Activated CD4-positive, alpha-beta T cell treated with anti-CD3 and anti-CD28 coated beads, Interleukin-2, Interleukin-6, amounts not matched to agents 100 ng/mL and 50 ng/mL, durations not matched to agents 16 hours and 8 hours (primary cell): ENCODE measurements at places on chromosomes 1 and 21.

DNA sequence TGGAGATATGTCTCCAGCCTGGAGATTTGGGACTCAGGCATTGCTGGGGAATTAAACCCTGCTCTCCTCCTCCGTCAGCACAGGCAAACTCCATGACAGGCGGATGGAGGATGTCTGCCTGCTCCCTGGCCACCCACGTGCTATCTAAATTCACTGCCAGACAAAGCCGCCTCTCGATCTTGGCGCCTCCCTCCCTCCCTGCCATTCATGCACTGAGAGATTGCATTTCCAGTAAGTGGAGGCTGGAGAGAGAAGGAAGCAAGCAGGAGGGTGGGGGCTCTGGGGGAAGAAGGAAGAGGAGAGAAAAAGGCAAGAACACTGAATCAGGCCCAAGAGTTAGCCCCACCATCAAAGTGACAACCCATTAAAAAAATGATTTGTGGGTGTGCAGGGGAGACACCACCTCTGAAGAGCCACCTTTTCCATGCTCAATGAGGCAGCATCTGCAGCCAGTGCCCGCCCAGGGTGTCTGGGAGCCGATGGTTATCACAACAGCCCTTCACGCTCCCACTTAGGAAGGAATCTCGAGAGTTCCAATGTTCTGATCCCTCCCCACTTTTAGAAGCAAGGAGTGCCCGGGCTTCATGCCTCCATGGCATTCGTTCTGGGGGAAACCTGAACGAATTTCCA is 183.0 kb downstream of the HIVEP3 start:
- DNase-seq = no peak

DNA sequence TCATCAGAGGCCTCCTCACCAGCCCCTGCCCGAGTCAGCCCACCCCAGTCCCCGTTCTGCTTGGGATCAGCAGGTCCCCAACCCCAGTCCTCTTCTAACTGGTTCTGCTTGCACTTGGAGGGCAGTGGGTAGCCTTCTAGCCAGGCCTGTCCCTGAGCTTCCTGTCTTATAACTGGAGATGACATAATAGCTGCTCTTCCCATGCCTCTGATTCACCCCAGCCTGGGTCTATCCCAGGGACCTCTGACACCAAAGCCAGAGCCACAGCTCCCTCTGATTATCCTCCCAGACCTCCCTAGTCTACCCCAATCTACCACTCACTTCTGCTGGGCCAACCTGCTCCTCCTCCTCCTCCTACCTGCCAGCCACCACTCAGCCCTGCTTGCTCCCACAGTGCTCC is 31.4 kb downstream of the IQGAP3 start:
- no peak for DNase-seq

DNA sequence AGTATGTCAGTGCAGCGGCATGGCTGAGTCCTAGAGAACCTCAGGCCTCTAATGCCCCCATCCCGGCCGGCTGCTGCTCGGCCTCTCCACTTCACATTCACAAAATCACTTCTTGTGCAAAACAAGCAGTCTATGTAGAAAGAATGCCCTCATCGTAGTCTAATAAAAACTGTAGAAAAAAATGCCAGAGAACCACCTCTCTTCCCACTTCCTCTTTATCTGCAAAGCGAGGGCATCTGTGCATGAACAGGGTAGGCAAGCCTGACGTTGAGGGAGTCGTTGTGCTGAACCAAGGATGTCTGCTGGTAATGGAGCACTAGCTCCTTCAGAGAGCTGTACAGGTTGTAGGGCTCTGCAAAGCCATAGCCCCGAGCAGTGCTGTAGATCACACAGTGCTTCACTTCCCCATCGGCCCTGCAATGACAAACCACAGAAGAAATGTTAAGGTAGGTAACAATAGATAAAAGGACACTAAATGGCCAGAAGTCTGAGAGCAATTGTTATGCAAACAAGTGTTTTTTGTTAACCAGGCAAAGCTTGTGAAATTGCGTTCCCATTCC is 88.9 kb downstream of the PIK3R3 start:
- DNase-seq = no peak

GRCh38 chr1:907611-908451 is 15.9 kb upstream of the SAMD11 start:
- no peak for DNase-seq

GRCh38 chr1:186143481-186143880 is 231.6 kb downstream of the TPR start:
- DNase-seq = no peak

- DNase-seq = no peak
Observed at GRCh38 chr1:52059321-52059720, 3.2 kb downstream of the BTF3L4 start.

DNA sequence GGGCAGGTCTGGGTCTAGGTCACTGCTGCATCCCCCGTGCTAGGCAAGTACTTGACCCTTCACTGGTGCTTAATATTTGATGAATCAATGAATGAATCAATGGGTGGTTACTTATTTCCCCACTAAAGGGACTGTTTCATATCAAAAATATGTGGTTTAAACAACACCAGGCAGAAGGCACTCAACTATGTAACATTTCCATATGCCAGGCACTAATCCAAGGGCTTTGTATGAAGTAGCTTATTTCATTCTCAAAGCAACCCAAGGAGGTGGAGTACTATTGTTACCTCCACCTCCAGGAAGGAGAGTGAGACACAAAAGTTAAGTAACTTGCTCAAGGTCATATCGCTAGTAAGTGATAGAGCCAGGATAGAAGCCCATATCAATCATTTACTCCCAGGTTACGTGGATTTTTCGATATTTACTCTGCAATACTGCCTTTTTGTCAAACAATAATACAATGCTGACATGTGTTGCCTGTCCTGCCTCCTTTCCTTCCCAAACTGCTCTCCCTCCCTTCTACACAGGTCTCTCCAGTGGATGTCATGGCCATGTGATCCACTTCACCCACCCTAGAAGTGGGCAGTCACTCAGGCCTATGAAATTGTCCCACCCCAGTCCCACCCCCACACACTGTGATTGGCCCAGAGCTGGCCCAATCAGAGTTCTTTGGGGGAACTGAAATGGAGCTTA is 142.8 kb downstream of the ETS2 start:
- DNase-seq = no peak

GRCh38 chr1:215095524-215095923 is 13.0 kb downstream of the KCNK2 start:
- no peak for DNase-seq

DNA sequence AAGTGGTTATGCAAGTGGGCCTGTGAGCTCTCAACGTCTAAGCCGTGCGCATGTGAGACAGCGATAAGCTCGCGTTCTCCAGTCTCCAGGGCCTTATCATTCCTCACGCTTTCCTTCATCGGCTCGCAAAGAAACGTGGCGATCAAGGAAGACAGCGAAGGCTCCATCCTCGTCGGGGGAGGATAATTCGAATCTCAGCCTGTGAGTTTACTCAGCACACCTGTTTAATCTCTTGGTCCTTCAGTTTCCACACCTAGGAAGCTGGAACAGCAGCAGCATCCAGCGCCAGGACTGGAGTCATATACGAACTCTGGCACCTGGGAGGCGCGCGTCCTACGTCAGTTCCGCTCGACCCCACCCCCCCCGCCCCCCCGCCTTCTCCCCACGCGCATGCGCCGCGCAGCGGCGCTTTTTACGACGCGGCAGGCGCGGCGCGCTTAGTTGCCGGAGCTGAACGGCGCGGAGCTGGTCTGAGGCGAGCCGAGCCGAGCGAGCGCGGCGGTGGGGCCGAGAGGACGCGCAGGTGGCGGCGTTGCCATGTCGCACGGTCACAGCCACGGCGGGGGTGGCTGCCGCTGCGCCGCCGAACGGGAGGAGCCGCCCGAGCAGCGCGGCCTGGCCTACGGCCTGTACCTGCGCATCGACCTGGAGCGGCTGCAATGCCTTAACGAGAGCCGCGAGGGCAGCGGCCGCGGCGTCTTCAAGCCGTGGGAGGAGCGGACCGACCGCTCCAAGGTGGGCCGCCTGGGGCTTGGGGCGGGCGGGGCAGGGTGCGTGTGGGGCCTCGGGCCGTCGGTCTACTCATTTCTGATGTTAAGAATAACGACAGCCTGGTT is at the start of gene PITHD1:
Gene PITHD1 (plus strand): TSS at position 440 of the 836 bp plus-strand sequence. CDS start 98 bp downstream, at position 538.
- peak; percentile 88 for DNase-seq

GRCh38 chr1:240151136-240151735 is 59.6 kb downstream of the FMN2 start:
- peak; percentile 2 for DNase-seq

GRCh38 chr1:234734869-234735268 is 124.9 kb upstream of the IRF2BP2 start:
- DNase-seq = no peak

DNA sequence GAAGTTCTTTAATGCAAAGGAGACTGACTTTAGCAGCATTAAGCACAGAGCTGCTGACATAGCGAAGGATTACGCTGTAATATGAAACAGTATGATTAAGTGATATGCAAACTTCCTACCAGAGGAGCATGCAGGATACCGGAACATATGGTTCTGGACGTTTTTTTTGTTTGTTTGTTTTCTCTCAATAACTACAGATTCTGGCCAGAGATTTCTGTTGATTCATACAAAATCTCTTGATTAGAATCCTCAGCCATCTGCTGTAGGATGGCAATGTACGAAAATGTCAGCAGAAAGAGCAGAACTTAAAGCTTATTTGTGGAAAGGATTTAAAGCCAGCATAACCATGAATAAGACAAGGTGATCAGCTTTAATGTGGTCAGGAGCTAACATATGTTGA is 970.7 kb downstream of the KCNT2 start:
- DNase-seq = no peak

DNA sequence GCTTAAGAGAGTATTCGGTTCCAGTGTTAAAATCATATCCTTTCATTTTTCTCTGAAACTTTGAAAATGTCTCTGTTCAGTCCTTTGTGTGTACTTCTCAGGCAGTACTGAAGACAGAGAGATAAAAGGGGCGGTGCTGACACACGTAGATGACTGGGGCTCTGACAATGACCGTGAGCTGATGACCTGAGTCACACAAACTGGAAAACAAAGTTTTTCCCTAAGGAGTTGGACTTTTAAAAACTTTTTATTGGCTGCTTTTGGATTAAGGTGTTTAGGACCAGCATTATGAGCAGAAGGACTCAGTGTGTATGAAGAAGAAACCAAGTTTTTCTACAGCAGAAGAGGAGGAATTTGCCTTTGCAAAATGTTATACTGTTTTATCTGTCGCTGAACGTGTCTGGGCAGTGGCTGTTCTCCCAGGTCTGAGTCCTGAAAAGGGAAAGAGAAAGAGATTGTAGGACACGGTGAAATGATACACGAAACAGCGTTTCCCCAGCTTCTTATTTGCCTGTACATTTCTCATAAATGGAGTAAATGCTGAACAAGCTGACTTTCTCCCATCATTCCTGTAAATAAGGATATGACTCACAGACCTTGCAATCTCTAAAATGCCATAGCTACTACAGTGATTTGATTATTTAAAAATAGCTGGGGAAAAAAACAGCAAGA is 51.5 kb downstream of the MAP3K7CL start:
- DNase-seq = peak; percentile 63
